ENCODE measurements at places on chromosomes 1 and 21.

- peak; percentile 92 for DNase-seq
Observed at GRCh38 chr21:46027851-46028493, 46.4 kb downstream of the COL6A1 start.

GRCh38 chr1:110605901-110606656, at the start of gene KCNA2:
Gene KCNA2, minus strand, starts transcription at chr1:110606358. Its CDS starts 1,576 bp downstream, at chr1:110604782.
- DNase-seq = no peak

- peak; percentile 41 for DNase-seq
Observed at GRCh38 chr1:235954306-235955283, 87.9 kb upstream of the LYST start.

DNA sequence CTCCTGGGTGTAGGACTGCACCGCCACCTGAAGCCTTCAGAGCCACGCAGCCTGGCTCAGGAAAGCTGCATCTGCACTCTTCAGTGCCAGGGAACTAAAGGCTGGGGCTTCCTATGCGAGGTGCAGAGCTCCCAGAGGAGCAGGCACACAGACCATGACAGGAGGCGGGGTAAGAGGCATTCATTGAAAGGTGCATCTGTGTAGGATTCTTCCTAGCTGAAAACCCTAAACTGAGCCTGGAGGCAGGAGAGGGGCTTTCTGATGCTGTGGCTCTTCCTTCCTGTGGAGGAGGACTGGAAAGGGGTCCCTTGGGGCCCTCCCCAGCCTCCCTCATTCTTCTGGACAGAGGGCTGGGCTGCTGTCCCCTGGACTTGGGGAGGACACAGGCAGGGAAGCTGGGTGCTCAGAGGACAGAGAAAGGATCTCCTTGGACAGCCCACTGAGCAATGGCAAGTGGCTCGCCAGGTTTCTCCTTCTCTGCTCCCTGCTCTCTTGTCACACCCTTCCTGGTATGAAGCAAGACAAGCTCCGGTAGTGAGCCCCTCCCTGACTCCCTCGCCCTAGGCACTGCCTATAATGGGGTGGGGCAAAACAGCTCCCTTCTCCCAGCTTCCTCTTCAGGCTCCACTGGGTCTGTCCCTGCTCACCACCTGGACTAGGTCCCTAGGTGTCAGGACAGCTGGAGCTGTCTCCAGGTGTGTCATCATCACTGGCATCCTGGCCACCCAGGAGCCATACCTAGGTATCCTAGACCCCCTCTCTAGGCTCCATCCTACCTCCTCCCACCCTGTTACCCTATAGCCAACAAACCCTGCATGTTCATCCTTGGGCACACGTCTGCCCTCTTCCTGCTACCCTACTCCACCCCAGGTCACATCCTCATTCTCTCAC, 20.0 kb downstream of the S100A6 start:
- no peak for DNase-seq

DNA sequence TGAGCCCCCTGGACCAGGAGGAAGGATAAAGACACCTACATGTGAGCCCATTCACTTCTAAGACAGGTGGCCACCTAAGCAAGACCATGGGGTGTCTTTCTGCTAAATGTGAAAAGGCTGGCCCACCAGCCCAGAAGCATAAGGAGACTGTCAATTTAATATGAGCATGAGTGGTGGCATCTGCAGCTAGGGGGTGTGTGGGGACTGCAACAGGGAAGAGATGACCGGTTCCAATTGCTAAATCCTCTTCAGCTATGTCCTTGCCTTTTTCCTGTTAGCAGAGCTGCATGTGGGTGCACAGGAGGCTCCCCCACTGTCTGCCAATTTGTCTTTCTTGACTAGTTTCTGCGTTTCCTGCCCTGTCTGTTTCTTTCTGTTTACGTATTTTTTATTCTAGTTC, 22.3 kb upstream of the BMP8A start:
- DNase-seq = no peak

DNA sequence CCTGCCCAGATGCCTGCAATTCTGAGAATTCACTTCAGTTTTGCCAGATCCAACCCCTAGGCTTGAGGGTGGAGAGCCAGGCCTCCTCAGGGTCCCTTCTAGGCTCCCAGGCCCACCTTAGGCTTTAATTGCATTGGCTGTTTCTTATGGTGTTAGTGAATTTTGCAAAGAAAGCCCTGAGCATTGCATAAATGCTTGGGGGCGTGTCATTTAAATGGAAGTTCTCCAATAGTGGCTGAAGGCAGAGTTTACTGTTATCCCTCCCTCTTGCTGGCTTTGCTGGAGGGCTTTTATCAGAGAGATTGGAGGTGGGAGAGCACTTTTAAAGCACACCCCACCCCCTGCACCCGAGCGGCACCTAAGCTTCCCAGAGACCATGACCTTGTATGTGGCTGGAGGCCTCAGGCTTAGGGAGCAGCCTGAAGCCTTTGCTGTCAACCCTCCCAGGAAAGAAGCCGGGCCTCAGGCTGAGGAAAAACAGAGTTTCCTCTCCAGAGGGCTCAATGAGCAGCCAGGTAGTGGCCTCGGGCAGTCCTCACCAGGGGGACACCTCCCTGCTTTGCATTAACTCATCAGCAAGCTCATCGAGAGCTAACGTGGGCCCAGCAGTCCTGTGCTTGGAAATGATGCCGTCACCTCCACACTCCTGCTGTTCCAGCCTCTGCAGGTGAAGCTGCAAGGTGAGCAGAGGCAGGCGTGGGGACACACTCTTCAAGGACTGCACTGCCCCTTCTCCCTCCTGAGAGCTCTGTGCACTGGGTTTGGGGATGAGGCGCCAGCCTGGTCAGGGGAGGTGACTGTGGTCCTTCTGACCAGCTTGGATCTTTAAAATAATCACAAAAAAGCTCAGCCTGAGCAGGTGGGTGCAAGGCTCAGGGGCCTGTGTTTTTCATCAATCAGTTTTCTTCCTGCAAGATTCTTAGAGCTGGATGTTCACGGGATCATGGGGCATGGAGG, 58.0 kb downstream of the STUM start:
- peak; percentile 17 for DNase-seq

DNA sequence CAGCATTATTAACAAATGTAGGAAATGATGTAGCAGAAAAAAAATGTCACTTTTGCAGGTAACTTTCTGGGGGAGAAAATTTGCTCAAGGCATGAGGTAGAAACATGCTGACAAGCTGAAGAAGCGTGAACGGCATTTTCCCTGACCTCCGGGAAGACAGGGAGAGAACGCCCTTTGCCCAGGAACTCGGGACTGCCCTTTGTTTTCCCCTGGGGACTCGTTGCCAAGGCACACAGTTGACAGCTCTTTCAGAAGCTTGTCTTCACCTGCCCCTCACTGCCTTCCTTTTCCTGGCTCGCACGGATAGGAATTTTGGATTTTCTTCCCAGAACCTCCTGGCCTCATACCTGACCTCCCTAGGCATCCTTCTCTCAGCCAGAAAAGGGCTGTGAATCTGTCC, 52.7 kb upstream of the COA6 start:
- no peak for DNase-seq

- DNase-seq = no peak
Observed at GRCh38 chr1:15739745-15740144, 2.6 kb upstream of the TMEM82 start.

DNA sequence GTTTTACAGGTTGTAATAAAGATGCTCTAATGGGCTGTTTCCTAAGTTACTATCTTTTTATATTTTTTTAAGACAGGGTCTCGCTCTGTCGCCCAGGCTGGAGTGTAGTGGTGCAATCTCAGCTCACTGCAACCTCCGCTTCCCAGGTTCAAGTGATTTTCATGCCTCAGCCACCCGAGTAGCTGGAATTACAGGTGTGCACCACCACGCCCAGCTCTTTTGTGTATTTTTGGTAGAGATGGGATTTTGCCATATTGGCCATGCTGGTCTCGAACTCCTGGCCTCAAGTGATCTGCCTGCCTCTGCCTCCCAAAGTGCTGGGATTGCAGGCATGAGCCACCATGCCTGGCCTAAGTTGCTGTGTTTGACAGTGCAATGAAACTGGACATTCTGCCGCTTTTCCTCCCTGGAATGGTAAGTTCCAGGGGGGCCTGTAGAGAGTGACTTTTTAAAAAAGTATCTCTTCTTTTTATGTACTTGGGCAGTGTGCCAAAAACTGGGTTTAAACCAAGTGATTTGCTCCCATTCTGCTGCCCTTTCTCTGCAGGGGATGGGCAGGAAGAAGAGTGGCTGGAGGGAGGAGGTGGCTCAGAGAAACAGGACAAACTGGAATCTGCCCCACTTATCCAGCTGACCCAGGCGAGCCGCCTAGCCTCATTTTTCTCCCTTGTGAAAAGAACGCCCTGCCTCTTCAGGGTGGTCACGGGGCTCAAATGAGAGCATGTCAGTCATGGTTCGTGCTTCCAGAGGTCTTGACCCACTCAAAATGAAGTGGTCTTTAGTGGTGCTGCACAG, 2.3 kb downstream of the SLC37A1 start:
- no peak for DNase-seq

GRCh38 chr1:212718499-212718898, 18.9 kb upstream of the BATF3 start:
- DNase-seq = peak; percentile 20

- DNase-seq = peak; percentile 56
Observed at GRCh38 chr1:16013220-16013907, 4.5 kb downstream of the HSPB7 start.

- DNase-seq = no peak
Observed at GRCh38 chr1:118483245-118484006, 298.4 kb upstream of the SPAG17 start.

DNA sequence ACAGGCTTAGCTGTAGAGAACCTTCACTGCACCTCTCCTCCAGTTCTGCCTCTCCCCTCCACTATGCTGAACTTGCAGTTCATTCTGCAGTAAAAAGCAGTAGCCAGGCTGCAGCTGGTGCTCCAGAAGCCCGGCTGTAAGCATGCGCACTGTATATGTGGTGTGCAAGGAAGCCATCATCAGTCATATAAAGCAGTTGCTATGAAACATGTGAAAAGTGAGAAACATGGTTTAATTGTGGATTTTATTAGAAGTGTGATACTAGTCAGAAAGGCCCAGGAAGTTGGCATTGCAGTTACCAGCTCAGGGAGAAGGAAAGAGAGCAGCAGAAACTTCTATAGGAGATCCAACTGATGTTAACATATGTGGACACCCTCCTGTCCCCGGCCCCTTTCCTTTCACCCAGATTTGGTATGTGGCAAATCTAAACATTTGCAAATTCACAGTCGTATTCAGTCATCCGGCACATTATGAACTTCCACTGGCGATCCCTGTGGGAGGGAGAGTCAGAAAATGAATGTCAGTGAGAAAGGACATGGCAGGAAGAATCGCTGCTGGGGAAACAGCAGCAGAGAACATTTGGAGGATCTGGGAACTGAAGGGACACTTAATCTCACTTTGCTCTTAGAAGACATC, 32.8 kb downstream of the DPT start:
- DNase-seq = no peak

GRCh38 chr1:245062741-245063305, 92.0 kb upstream of the KIF26B start:
- DNase-seq = no peak

DNA sequence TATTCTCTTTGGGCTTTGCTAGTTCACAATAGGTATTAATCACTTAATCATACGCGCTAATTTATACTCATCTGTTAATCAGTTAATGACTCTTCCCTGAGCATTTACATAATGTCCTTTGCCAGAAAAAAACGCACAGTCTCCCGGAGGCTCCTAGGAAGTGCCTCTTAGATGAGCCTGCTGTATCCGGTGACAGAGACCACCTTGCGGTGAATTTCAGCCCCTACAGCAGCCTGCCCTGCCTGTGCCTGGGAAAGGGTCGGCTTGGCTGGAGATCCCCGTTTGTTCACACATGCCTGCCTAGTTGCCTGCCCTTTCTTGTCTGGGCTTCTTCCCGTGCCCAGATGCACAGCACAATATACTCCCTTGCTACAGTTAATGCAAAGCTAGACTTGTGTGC, 152.9 kb downstream of the ZBTB18 start:
- DNase-seq = no peak

DNA sequence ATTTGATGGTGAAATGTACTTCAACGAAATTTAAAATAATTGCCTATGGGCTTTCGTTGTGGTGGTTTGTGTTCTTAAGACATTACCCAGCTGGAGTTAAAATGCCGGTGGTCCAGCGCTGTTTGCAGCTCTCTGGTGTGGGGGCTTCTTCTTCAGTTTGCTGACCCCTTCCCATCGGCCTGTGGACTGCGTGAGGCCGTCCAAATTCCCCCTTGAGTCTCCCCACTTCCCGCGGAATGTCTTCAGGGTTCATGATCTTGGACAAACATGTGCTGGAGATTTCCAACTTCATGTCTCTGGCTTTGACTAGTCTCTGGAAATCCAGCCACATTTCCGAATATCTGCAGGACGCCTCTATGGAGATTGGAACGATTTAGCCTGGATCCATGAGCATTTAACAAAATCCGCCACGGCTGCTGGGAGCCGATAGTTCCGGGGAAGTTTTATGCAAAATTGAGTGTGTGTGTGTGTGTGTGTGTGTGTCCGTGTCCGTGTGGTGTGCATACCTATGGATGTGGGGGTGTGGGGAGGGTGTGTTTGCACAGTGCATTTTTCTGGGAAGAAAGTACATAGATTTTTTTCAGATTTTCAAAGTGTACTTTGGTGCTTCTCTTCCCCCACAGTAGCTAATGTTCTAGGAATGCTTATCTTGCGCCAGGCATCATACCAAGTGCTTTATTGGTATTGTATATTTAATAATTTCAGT, 117.2 kb downstream of the PCP4 start:
- no peak for DNase-seq

DNA sequence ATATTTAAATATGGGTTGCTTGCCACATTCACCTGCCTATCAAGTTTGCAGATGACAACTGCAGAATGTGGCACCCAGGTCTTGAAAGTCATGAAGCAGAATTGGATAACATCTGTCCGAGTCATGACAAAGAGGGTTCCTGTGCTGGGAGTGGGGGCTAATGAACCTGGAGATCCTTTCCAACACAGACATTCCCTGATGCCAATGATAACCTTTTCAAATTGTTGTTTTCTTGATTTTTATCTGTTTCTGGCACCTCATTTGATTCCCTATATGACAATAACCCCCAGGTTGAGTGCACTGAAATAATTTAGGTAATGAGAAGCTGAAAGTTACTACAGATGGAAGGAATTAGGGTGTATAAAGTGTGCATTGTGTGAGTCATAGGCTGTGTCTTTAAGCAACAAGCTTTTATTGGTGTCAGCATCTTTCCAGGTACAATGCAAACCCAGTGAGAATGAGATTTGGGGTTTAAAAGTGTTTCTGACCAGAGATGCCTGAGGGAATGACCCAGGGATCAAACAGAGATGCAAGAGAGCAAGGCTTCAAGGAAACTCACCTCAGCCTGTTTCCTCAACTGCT, 32.0 kb upstream of the IL10 start:
- no peak for DNase-seq

GRCh38 chr21:16357994-16358393, 628.2 kb downstream of the USP25 start:
- no peak for DNase-seq

DNA sequence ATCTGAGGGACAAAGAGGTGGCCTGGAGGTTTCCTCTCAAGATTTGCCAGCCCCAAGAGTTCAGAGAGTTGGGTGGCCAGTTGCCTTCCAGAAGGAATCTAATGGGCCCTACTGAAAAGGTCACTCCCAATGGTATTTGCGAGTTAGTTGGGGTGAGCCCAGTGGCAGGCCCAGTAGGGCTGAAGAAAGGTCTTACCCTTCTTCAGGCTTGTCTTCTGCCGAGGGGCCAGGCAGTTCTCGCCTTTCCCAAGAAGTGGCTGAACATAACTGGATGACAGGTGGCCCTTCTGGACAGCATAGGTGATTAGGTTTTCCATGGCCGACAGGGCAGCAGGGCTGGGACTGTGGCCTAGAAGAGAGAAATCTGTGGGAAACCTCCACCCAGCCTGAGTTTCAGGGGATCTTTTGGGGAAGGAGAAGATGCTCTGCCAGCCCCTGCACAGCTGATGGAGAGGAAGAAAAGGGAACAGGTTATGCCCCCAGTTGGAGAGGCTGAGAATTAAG, 7.2 kb downstream of the PGLYRP4 start:
- DNase-seq = no peak

All from AG10803 (cell line).